ENCODE measurements at places on chromosomes 5 and 9. TPM values are rescaled to one million over a fixed set of nuclear protein-coding genes. Genes with fewer than 3 reads are reported as not detected.

FAM221B gene
- total RNA-seq: not detected

RPL12 gene
- 2,783 TPM for total RNA-seq

PLEKHG4B gene
- total RNA-seq: 0.83 TPM

SEMA4D gene
- 6.4 TPM for total RNA-seq

LRRC14B gene
- not detected for total RNA-seq

PRRT1B gene
- not detected for total RNA-seq

GHR gene
- 1.4 TPM for total RNA-seq

PCDHB2 gene
- 11.2 TPM for total RNA-seq

OR1J1 gene
- not detected for total RNA-seq

ADAMTS13 gene
- total RNA-seq: 3.9 TPM

KCNMB1 gene
- not detected for total RNA-seq

BARHL1 gene
- total RNA-seq: not detected

PCDHGA6 gene
- total RNA-seq: 1.5 TPM

PCA3 gene
- total RNA-seq: not detected

SPINK4 gene
- not detected for total RNA-seq

PCDHA6 gene
- total RNA-seq: 11.5 TPM

AGXT2 gene
- not detected for total RNA-seq

RASGRF2 gene
- 0.15 TPM for total RNA-seq

ACOT12 gene
- not detected for total RNA-seq

CXCL14 gene
- total RNA-seq: not detected

SLC4A9 gene
- total RNA-seq: not detected

MLANA gene
- total RNA-seq: not detected

GPR151 gene
- not detected for total RNA-seq

All from A375 (cell line).